Activated gamma-delta T cell treated with anti-CD3 and anti-CD28 coated beads, Interleukin-2, amount 50 U/mL, for 16 hours (primary cell): ENCODE measurements at places on chromosomes 3 and 15.
A peak's percentile ranks its signal among the peaks of the same experiment; 100 is the strongest.

DNA sequence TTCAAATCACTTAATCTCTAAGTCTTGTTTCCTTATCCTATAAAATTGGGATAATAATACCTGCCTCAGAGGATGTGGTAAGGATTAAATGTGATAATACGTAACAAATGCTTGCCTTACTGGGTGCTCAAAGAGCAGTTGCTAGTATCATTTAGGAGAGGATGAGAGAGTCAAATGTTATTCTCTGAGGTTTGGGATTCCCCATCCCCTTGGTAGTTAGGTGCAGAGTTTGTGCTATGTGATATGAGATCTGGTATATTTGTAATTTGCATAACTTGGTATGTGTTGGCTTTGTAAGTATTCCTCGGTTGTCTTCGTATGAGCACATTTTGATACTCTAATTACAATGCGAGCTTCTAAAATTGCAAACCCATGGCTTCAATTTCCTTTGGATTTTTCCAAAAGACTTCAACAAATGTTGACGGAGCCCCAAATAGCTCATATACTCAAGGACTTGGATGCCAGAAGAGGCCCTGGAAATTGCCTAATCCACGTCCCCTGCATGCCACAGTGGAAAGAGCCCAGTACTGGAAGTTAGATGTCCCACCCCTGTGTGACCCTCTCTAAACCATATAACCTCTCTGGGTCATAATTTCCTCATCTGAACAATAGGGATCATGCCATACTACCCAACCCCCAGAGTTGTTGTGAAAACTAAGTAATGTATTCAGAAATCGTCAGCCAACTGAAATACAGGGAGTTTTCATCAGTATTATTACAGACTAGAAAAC lies 85.0 kb downstream of the FBN1 start:
- DNase-seq = no peak

- peak; percentile 65 for DNase-seq
These were observed 1.5 kb downstream of the ARHGEF3 start for GRCh38 chr3:56800130-56800831.

- DNase-seq = no peak
These were observed 59.8 kb upstream of the INSYN1 start for GRCh38 chr15:73812806-73813465.

- DNase-seq = no peak
These were observed 54.8 kb downstream of the UBP1 start for GRCh38 chr3:33385423-33385822.

GRCh38 chr15:62997441-62997840 lies 45.1 kb upstream of the TPM1 start:
- DNase-seq = no peak

- no peak for DNase-seq
These were observed 974.2 kb downstream of the NSUN3 start for GRCh38 chr3:95037097-95037496.

DNA sequence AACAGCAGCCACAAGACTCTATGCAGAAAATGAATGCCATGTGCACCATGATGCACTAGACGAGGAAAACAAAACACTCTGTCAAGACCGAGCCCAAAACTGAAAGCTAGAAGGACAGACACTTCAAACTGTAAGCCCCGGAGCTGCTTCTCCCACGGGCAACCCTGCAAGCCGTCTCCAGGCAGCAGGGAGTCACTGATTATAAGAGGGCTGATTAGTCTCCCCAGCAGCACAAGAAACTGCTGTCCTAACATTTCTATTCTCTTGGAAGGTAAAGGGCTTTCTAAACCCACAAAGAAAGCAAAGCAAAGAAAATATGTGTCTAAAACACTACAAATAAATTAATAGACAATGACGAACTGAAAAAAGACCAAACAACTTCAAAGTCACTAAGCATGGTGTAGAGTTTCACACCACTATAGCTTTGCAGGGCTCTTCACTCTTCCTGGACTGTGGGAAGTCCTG lies 15.5 kb downstream of the TBC1D2B start:
- peak; percentile 34 for DNase-seq

DNA sequence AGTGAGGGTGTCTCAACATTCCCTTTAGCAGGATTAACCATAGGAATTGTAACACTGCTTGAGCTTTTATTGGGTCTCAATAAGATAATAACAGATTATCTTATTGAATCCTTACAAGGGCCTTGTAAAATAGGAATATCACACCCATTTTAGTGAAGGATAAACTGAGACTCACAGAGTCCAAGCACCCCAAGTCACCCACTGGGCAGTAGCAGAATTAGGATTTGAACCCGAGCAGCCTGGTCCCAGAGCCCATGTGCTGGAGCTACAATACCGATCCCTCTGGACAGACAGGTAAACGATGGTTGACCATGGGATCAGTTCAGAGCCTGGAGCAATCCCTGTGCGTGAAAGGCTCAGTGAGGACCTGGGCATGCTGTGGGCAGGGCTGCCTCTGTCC lies 56.3 kb upstream of the MRPS22 start:
- no peak for DNase-seq

DNA sequence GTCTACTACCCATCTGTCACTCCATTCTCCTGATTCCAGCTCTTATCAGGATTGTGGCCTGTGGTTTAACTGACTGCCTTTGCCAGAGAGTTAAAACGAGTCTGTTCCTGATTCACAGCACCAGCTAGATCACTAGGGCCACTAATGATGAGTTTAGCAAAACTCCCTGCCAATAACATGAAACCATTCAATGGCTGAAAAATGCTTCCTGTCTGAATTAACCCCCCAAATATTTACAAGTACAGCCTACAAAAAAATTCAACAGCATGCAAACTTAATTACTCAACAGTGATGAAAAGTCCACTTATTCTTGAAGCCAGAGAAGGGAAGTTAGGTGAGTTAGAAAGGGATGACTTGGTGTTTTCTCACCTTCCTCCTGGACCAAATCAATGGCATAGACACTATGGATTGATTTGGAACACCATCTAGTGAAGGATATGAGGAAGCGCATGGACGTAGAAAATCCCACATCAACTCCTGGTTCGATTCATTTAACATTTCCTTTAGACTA lies 141.4 kb downstream of the TGFBR2 start:
- DNase-seq = no peak

DNA sequence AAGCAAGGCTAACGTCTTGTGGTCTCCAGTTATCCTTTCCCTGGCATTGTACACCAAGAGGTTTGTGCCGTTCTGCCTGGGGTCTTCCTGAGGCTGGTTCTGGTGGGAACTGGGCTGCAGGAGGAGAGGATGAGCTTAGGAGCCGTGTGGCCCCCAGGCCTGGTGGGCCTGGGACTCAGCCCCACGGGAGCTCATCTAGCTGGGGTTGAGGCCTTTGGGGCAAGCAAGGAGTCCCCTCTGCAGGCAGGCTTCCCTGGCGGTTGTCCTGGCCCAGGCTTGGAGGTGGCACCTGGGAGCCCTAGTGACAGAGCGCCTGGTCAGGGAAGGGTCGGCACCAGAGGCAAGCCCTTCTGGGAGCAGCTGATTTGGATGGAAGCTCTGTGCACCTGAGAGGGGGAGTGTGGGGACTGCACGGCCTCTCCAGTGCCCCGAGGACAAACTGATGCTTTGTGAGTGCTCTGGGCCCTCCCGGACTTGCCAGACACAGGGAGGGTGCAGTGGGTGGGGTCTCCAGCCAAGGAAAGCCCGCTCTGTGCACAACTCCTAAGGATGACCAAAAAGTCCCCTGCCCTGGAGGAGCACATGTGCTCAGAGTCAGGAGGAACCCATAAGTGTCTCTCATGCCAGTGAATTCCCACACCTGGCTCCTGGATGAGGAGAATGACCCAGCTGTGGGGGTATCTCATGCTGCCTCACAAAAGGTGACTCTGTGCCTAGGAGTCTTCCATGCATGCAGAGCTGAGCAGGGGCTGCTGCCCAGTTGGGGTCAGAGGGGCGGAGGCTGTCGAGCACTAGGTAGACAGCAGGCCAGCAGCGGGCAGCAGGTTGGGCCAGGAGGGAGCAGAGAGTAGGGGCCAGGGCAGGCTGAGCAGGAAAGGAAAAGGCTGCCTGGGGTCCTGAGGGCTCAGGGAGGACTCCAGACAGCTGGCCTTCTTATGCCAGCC lies 2.7 kb downstream of the PAK6 start:
- DNase-seq = no peak

DNA sequence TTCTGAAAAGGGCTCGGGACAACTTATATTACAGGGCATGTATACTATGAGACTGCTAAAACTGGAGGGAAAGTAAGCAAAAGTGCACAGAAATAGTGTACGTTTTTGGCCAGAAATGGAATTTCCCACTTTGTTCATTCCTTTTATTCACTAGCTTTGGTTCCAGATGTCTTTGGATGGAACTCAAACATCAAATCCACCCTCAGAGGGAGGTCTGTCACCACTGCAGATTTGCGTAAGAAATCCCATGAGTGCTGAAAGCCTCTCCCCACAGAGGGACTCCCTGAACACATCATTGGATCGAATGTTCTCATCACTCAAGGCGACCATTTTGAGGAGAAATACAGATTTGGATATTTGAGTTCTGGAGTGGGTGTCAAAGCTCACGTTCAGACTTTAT lies 71.6 kb downstream of the FEM1B start:
- no peak for DNase-seq

GRCh38 chr3:171390051-171390941 lies 69.9 kb downstream of the TNIK start:
- DNase-seq = no peak

GRCh38 chr3:70020906-70021660 lies 21.6 kb downstream of the SAMMSON start:
- no peak for DNase-seq

- no peak for DNase-seq
These were observed 35.9 kb upstream of the TMEM115 start for GRCh38 chr3:50395070-50395860.

GRCh38 chr3:66106788-66107187 lies 68.1 kb upstream of the MAGI1 start:
- no peak for DNase-seq

DNA sequence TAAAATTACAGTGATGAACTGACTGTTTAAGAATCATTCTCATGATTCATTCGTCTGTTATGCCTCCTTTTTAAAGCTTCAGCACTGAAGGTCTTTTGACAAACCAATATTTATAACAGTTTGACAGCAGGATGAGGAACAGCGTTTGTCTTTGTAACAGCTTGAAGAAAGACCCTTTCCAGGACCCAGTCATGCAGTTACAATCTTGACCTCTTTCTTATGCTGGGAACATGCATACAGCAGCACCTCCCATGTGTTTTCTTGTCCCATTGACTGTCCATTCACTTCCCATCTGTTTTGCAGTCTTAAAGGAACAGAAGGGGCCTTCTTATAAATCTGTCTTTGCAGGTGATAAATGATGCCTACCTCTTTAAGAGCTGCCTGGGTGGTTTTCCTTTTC lies 87.2 kb downstream of the OPA1 start:
- DNase-seq = no peak

GRCh38 chr15:49946681-49947080 lies 172.4 kb downstream of the ATP8B4 start:
- no peak for DNase-seq

GRCh38 chr3:101735833-101736232 lies 11.4 kb downstream of the CEP97 start:
- DNase-seq = no peak

GRCh38 chr3:27976933-27977332 lies 254.8 kb upstream of the EOMES start:
- DNase-seq = no peak

DNA sequence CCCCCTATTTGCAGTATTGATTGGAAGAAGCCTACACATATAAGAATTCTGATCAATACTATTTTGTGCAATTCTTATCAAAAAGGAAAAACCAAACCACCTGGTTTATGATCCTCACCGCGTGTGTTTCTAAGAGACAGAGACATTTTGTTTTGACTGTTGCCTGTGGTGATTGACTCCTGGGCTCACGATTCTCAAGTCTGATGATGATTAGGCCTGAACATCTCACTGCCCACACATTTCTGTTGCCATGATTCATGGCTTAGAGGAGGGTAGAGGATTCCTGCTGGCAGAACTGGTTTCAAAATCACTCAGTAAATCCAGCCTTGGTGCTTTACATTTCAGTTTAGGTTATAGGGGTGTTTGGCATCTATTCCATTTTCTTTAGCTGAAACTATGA lies 88.3 kb upstream of the UBE3A start:
- no peak for DNase-seq
